ENCODE measurements at places on chromosomes 3 and 15.

DNA sequence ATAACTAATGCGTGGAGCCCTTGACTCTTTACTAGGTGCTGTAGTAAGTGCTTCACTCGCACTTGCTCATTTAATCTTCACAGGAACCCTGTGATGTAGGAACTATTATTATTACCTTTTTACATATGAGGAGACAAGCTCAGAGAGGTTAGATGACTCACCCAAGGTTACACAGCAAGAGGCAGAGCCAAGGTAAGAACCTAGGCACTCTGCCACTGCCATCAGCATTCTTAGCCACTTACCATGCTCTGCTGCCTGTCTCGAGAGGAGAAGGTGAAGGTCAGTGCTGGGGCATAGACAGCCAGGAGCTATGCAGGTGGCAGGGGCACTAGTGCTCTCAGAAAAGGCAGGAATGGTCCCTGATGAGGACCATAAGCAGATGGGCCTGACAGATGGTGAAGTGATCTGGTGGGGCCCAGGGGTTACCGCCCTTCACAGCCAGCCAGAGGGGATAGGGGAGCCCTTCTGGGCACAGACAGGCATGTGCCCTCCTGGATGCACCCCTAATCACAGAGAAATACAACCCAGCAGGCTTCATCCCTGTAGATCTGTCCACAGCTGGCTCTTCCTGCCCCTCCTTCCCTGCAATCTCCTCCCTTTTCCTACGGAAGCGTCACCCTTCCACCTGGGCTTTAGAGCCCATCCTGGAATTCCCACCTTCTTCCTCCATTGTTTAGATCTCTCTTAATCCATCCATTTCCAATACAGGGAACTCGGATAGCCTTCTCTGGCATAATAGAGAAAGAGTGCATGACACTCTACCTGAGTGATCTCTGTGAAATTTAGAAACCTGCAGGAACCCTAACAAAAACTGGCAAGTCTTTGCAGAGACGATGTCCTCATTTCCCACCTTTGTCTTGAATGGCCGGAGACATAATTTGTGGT lies 26.9 kb downstream of the ABTB1 start:
- no peak for DNase-seq

DNA sequence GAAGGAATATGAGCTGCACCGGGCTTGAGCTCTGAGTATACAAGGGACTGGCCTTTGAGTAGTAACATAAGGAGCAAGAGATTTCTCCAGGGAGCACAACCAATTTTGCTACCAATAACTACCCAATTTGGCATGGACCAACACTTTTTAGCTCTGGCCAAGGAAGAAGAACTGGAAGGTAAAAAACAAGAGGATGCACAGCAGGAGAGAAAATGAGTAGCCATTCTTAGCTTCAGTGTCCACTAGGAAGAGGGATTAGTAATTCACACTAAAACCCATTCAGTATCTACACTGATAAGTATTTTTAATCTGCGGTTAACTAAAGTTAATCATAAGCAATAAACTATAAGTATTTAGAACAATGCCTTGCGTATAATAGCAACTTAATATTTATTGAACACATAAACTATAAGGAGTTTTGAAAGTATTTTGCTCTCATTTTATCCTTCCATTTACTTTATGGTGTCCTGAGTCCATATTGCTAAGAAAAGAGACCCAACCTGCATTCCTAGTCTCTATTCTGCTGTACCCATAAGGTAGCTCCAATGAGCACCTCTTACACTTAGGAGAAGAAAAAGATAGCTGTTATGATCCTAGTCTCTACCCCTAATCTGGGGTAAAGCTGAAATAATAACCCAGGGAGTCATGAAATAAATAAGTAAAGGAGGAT lies 268.9 kb downstream of the IGSF11 start:
- DNase-seq, result no peak

- DNase-seq, result peak; percentile 51
These were observed 23.5 kb downstream of the DNAH1 start for GRCh38 chr3:52339612-52340011.

- DNase-seq, result no peak
These were observed 327.6 kb downstream of the GRM7 start for GRCh38 chr3:7188551-7188950.

- no peak for DNase-seq
These were observed 7.5 kb downstream of the RNF111 start for GRCh38 chr15:58994906-58995453.

DNA sequence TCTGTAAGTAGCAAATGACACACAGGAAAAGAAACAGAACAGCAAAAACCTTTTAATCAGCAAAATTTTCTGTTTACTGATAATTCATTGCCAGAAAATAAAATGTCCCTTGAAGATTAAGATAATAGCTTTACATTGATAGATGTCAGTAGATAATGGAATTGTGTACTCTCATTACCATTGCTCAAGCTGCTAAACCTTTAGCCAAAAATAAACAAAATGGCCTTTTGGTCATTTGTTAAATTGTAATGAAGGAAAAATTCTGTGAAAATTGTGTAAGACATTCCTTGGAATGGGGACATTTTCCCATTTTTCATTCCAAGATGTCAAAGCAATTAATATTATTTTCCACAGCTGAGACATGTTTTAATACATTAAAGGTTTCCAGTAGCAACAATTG lies 189.8 kb downstream of the PLOD2 start:
- DNase-seq, result no peak

DNA sequence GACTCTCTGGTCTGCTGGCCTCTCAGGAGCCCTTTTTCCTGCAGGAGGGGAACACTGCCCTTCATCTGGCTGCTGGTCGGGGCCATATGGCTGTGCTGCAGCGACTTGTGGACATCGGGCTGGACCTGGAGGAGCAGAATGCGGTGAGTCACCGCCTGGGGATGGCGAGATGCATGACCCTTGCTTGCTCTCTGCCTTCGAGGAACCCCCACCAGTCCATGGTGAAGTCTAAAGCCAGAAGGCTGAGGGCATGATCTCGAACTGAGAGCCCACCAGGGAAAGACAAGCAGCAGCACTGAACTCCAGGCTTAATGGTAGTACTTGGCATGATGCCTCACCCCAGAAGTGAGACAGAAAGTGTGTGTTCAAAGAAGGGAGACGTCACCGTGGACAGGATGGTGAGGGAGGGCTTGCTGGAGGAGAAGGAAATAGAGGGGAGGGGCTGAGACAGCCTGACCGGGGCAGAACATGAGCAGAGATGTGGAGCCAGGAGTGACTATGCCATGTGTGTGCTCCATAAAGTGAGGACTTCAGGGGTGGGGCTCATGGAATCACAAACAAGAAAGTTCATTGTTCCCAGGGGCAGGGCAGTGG lies 19.2 kb downstream of the ANKDD1A start:
- DNase-seq, result no peak

- no peak for DNase-seq
These were observed 22.1 kb upstream of the DET1 start for GRCh38 chr15:88568589-88568988.

DNA sequence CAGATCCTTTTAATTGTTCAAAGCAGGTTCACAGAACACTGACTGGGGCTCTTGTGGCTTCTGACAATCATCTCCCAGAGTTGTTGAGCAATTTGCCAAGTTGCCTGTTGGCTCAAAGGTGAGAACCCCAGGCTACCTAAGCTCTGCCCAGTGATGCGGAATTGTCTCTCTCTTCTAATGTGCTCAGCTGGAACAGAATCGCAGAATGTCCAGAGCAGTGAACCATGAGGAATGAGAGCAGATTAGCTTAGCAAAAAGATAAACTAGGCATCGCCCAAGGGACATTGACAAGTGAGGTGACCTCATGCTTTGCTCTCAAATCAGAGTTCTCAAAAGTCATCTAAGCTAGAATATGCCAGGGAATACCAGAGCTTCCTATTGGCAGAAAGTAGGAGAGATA lies 148.1 kb downstream of the WDR76 start:
- no peak for DNase-seq

DNA sequence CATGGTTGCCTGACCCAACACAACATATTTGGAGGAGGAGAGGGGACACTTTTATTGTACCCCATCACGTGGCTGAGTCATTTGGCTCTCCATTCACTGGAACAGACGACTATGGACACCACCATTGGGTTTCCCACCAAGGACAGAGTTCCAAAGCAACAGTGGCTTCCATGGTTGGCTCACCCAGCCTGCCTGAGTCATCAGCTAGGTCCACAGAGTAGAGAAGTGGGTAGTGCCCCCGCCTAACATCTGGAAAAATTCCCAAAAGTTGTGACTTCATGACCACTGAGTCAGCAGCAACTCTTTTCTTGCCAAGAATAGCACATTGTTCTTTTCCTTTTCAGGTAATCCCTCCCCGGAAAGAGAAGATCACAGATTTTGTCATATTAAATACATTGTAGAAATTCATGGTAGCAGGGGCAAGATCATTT lies 3.0 kb upstream of the PPP1R2 start:
- DNase-seq, result no peak

- DNase-seq, result no peak
These were observed 21.6 kb upstream of the GCNT3 start for GRCh38 chr15:59590027-59590426.

DNA sequence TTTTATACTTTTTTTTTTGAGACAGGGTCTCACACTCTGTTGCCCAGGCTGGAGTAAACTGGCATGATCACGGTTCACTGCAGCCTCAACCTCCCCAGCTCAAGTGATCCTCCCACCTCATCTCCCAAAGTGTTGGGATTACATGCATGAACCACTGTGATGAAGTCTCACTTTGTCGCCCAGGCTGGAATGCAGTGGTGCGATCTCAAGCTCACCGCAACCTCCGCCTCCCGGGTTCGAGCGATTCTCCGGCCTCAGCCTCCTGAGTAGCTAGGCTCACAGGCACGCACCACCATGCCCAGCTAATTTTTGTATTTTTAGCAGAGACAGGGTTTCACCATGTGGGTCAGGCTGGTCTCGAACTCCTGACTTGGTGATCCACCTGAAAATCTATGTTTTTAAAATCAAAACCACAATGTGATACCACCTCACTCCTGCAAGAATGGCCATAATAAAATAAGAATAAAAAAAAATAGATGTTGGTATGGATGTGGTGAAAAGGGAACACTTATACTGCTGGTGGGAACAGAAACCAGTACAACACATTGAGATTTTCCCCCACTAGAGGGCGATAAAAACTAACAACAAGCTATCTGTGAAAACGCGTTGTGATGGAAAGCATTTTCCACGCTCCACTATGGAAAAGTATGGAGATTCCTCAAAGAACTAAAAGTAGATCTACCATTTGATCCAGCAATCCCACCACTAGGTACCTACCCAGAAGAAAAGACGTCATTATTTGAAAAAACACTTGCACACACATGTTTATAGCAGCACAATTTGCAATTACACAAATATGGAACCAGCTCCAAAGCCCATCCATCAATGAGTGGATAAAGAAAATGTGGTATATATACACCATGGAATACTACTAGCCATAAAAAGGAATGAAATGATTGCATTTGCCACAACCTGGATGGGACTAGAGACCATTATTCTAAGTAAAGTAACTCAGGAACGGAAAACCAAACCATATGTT lies 26.8 kb upstream of the OCA2 start:
- peak; percentile 13 for DNase-seq

DNA sequence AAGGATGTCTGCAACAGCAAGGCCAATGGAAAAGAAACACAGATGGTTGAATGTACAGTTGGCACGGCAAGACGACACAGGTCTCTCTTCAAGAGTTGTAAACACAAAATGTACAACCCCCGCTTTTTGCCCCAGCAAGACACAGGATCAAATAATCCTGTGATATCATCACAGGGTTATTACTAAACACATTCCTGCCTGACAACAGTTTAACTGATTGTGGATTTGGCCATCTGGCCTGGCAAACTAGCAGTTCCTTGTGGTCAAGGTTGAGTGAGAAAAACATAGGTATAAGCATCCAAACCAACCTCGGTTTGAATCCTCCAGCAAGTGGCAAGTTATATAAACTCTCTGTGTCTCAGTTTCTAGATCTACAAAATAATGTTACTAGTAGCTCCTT lies 23.4 kb downstream of the PARP16 start:
- no peak for DNase-seq

GRCh38 chr3:61562042-61562720 lies 810 bp downstream of the PTPRG start:
- DNase-seq, result no peak

DNA sequence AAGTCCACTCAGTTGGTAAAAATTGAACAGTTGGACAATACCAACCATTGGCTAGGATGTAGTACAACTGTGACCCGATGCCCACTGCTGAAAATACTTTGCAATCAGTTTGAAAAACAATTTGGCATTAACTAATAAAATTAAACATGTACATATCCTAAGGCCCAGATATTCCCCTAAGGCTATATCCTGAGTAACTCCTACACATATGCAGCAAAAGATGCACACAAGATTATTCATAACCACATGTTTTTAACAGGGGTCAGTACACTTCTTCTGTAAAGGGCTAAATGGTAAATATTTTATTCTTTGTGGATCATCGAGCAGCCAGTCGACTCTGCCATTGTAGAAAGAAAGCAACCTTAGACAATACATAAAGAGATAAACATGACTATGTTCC lies 116.3 kb downstream of the MEX3B start:
- DNase-seq, result no peak

DNA sequence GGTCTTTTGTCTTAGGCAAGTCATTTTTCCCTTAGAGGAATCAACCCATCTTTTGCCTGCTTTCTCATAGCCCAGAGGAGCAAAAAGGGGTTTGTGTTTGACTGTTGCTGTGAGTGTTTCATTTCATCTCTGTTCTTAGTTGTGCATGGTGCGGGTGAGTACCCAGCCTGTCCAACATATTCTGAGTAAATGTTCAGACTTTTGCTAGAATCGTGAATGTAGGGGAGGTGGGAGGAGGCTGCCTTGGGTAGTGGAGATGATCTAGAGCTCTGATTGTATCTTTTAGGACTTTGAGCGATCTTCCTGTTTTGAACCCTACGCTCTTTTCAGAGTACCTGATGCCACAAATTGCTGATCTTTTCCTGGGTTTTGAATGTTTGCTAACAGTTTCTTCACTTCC lies 123.1 kb downstream of the ZNF609 start:
- no peak for DNase-seq

- no peak for DNase-seq
These were observed 14.7 kb downstream of the DHX30 start for GRCh38 chr3:47817609-47818008.

DNA sequence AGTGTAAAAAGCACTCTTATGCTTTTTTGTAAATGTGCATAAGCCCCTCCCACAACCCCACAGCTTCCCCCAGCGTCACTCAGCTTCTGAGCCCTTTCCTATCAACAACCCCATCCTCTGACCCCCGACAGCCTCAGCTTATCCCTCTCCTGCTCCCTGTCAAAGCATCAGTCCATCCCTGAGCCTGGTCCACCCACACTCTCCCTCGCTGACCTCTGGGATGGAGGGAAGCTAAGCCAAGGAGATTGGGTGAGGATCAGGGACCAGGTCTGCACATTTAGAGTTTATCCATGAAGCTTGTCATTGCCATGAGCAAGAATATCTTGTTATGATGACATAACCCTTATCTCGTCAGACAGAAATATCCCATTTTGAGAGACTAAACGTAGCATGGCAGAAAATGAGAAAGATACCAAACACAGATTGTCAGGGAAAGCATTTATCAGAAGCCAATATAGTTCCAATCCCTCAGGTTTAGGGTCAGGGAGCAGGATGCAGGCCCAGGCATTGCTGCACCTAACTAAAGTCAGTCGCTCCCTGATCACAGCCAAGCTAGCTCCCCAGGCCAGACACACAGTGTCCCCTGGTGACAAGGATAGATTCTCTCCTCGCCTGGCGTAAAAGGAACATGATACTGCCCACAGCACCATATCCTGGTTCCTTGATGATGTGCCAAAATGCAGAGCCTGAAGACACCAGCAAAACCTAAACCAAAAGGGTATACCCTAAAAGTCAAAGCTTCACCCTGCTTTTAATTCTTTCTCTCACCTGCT lies 66.9 kb downstream of the DCLK3 start:
- DNase-seq, result no peak
